Suppressor macrophage treated with lipopolysaccharide for 1 hour (primary cell): ENCODE measurements at places on chromosomes 2 and 18.

DNA sequence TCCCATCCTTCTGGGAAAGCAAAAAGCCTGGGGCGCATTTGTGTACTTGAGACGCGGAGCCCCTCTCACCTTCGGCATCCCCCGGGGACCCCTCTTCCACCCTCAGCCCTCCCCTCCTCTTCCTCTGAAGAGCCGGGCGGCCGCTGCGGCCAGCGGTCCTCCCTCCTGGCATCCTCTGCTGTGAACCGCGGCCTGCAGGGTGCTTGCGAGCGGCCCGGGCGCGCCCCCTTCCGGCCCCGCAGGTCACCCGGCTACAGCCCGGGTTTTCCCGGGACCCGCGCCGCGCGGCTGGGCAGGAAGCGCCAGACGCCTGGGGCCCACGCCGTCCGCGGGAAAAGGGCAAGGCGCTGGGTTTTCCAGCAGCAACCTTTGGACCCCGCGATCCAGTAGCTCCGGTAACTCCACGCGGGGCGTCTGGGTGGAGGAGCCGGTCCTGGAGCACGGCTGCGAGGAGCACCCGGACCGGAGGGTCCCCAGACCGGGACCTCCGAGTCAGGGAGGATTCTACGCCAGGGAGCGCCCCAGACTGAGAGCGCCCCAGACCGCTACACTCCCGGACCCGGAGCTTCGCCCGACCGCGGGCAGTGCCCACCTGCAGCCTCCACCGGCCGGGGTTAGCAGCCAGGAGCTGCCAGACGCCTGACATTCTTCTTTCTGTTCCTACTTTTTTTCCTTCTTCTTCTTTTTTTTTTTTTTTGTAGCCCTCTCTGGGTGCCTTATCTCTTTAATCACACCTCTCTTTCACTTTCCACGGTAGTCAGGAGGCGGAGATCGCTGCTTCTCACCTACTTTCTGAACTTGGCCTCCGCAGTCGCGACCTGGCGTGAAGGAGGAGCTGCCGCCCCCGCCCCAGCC lies at the start of gene IL18R1:
Gene IL18R1 (plus strand): TSS at position 271 of the 855 bp plus-strand sequence. CDS start 6,865 bp downstream, outside the sequence.
- peak; percentile 89 for DNase-seq

DNA sequence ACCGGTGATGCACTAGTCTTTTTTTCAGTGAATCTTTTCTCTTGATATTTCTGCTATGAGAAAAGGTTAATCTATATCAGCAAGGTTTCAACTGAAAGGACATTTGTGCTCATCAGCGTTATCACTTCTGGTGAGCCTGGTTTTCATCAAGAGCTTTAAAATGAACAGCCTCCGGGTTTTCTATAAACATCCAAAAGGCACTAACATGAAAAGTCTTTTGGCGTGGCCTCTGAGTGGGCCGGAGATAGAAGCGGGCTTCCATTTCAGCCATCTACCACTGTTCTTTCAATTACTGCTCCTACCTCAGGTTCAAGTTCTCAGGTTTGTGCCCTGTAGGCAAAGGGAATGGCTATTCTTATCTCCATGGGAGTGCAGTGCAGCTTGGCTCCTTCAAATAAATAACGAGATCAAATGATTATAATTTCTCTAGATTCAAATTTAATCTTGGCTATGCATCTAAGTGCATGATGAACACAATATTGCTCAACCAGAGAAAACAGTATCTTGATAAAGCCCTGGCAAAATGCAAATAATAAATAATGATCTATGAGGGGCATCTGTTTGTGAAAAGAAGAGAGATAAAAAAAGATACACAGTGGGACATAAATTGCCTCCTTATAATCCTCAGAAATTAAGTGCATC lies 314.8 kb downstream of the CDH2 start:
- peak; percentile 10 for DNase-seq

DNA sequence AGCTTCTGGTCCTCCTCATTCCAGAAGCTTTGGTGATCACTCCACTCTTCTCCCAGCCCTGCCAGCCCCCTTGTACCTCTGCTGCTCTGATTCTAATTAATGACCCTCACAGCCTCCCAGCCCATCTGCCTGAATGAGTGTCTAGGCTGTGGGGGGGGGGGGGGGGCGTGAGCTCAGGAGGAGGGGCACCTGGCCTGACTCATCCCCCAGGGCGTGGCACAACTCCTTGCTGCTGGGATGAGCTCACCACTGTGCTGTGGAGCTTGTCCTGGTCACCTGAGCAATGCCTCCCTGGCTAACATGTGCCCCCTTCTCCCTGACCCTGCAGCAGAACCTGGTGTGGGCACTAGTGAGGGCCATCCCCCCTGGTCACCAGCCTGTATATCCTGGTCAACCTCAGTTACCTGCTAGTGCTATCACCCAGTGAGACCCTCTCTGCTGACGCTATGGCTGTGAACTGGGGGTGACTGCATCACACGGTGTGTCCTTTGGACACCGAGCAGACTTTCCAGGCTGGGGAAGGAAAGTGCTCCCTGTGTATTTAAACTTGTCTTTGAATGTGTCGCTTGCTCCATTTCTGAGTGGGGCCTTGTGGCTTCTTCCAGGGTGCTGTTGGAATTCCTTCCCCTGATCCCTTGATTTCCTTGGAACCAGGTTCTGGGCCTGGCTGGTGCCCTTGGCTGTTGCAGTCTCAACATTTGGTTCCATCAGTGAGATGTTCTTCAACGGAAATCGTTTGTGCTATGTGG lies 41.5 kb upstream of the PUM2 start:
- DNase-seq, result no peak

GRCh38 chr2:73031725-73032701 lies 39.5 kb downstream of the SFXN5 start:
- DNase-seq, result no peak

DNA sequence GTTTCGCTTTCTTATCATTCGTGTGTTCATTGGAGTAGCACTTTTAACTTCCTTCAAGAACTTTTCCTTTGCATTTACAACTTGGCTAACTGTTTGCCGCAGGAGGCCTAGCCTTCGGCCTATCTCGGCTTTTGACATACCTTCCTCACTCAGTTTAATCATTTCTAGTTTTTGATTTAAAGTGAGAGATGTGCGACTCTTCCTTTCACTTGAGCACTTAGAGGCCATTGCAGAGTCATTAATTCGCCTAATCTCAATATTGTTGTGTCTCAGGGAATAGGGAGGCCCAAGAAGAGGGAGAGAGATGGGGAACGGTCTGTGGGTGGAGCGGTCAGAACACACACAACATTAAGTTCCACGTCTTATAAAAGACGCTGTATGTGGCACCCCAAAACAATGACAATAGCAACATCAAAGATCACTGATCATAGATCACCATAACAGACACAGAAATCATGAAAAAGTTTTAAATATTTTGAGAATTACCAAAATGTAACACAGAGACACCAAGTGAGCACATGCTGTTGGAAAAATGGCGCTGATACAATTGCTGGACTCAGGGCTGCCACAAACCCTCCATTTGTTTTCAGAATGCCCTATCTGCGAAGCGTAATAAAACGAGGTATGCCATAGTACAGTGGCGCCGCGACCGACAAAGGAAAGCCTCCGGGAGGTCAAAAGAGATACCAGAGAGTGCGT lies 553 bp downstream of the TIGD1 start:
- no peak for DNase-seq

GRCh38 chr18:37309861-37310260 lies 255.7 kb downstream of the CELF4 start:
- DNase-seq, result no peak

DNA sequence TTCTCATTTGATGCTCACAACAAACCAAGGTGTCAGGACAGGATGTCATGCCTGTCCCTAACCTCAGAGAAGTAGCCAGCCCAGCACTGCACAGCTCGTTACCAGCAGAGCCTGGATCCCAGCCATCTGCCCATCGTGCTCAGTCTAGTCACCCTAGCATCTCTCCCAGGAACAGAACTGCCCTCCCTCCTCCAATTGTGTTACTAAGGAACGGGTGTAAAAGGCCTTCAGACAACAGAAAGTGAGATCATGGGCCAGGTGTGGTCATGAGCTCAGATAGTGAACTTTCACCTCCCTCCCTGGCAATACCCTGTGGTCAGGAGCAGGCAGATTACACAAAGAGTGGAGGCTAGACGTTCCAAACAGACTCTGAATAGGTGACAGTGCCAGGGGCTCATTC lies 111.8 kb upstream of the PPP1CB start:
- no peak for DNase-seq

GRCh38 chr2:55112229-55113031 lies 62.2 kb upstream of the RTN4 start:
- peak; percentile 75 for DNase-seq

- DNase-seq, result no peak
Measured at GRCh38 chr2:240293557-240294461, 141.7 kb upstream of the GPC1 start.

GRCh38 chr2:33320573-33320972 lies 155.9 kb upstream of the RASGRP3 start:
- no peak for DNase-seq

GRCh38 chr18:52766002-52766545 lies 426.1 kb downstream of the DCC start:
- DNase-seq, result no peak

DNA sequence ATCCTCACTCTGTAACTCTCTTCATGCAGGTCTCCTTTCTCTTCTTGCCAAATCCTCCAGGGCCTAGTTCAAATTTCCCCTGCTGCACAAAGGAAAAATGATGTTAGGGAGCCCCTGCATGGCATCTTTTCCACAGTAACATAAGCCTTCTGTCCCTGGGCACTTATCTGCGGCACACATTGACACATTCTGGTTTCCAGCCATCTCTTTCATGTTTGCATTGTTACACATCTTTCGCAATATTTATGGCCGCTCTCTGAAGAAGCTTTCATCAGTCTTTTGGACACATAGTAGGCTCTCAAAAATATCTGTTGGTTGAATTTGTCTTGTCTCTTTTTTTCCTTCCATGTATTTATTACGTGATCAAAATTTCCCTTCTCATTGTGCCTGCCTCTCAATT lies 1806.1 kb upstream of the PIK3C3 start:
- DNase-seq, result no peak

DNA sequence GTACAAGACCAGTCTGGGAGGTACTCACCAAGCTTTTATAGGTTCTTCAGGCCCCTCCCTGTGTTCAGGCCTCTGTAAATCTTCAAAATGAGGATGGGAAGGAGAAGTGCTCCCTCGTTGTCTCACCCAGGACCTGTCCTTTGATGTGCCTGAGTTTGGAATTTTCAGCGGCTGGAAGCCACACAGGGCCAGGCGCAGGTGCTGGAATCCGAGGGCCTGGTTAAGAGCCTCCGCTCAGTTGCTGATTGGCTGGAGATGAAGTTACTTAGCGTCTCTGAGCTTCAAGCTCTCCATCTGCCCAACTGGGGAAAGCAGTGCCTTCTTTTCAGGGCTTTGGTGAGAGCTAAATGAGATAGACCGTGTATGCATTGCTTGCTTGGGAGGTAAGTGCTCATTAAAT lies 30.0 kb downstream of the HJURP start:
- DNase-seq, result no peak

DNA sequence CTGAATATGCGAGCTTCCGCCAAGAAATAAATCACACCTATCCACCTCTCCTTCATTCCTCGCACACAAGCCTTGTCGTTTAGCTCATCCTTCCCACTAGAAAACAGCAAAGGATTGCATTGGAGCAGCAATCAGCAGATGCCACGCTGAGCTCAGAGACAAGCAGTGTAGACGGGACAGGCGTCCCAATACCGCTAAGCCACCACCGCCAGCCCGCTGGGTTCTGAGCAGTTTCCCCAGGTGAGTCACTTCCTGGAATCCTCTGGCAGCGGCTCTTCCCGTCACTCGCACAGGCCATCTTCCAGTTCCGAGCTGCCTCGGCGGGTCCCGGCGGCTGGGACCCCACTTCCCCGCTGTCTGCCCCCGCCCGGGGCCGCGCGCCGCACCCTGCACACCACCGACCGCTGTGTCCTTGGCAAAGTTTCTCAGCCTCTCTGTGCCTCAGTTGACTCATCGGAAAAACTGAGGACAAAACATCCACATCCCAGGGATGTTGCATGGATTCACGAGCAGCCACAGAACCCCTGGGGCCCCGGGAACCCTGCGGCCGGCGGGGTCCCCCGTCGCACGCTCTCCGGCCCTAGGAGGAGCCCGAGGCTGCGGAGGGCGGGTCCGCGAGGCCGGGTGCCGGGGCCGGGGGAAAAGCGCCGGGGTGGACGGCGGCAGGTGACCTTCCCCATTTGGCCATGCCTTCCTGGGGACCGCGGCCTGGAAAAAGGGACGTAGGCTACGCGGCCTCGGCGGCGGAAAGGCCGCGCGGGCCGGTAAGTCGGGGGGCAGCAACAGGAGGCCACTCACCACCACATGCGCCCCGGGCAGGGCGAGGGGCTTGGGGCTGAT lies 573 bp downstream of the KDSR start:
- peak; percentile 70 for DNase-seq

- DNase-seq, result no peak
Measured at GRCh38 chr2:171109571-171109970, 51.1 kb downstream of the TLK1 start.

- DNase-seq, result no peak
Measured at GRCh38 chr2:42199626-42200025, 30.5 kb downstream of the EML4 start.

- DNase-seq, result no peak
Measured at GRCh38 chr2:119179991-119180390, 21.4 kb upstream of the C1QL2 start.

DNA sequence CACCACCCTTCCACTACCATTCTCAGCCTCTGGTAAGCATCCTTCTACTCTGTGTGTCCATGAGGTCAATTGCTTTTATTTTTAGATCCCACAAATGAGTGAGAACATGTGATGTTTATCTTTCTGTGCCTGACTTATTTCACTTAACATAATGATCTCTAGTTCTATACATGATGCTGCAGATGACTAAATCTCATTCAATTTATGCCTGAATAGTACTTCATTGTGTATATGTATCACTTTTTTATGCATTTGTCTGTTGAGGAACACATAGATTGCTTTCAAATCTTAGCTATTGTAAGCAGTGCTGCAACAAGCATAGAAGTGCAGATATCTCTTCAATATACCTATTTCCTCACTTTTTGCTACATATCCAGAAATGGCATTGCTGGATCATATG lies 733.3 kb downstream of the SUCLG1 start:
- DNase-seq, result no peak

DNA sequence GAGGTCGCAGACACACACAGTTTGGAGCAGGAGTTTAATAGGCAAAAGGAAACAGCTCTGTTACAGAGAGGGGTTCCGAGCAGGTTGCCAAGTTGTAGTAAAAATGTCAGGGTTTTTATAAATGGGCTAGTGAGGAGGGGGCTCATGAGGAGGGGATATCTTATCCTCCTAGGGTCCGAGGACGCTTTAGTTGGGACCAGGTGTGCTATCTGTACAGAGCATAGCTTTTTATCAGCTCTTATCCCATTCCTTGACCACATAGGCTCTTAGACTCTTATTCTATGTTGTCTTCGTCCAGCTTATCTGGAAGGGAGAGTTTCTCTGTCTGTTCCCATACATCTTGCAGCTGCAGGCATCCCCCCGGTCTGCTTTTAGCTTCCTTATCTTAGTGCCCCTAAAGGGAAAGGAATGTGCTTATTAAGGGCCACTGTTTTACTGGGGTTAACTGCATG lies 44.7 kb downstream of the PDK1 start:
- DNase-seq, result no peak

GRCh38 chr18:46422552-46423055 lies 234.4 kb downstream of the LOXHD1 start:
- no peak for DNase-seq

DNA sequence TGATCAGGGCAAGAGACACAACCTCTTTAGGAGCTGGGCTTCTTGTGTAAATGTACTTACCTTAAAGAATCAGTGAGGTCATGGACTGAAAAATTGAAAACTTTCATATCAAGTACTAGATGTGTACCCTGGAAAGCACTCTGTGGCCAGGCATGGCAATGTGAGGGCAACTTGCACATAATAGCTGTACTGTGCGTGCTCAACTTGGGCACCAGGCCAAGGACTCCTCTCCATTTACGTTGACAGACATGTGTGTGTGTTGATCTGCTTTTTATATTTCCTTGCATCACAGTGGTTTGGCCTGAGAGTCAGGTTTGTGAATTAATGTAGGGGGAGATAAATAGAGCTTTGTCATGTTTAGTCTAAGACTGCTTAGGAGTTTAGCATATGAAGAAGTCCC lies 669.5 kb upstream of the REG3G start:
- DNase-seq, result no peak
